ENCODE measurements at places on chromosomes 4 and X. TPM values are rescaled to one million over a fixed set of nuclear protein-coding genes. Genes with fewer than 3 reads are reported as not detected.

GRCh38 chr4:15906020-15906443 is 32.5 kb downstream of the FGFBP1 start:
- peak overlapping the region; percentile 43 for H3K27ac ChIP-seq
- H3K4me1 ChIP-seq = peaks cover 9% of the 10 kb centered on the region
- no peaks in the 10 kb centered on the region for H3K27me3 ChIP-seq
- H3K36me3 ChIP-seq = no peaks in the 10 kb centered on the region

Gene IQCM
- total RNA-seq = not detected

Gene CPE
- 4.6 TPM for total RNA-seq

Gene SSX3
- not detected for total RNA-seq

GRCh38 chr4:88962396-88962795 is 94.6 kb downstream of the FAM13A start:
- no peak overlapping the region for H3K4me3 ChIP-seq
- no peak overlapping the region for H3K27ac ChIP-seq
- no peak for DNase-seq
- no peaks in the 10 kb centered on the region for H3K27me3 ChIP-seq
- H3K4me1 ChIP-seq = peaks cover 3% of the 10 kb centered on the region

DNA sequence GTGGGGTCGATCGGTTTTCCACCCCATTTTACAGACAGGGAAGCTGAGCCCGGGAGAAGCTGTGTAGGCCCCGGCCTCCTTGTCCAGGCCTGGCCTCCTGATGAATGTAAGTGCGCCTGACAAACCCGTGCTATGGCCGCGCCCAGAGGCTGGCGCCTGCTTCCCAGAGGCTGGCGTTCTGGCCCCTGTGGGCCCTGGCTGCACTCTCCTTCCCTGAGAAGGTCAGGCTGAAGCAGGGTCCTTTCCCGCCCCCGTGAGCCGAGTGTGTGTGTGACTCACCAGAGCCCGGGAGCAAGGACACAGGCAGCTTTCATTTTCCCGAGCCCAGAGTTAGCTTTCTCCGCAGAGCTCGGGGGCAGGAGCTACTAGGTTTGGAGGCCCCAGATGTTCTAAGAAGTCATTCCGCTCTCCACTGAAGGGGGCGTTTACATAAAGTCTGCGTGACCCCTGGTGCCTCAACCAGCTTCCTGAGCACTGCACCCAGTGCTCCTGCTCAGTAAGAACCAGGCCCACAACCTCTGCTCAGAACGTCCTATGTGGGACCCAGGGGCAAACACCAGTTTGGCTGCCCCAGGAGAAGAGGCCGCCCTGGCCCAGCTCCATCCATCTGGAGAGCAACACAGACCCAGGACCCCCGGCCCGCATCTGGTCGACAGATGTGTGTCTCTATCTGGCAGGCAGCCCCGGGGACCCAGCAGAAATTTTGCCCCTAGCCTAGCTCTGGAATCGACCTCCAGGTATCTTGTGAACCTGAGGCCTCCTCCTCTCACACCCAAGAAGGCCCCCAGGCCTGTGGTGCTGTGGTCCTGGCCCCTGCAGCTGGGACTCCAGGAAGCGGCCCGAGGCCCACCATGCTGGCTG is 13.6 kb downstream of the UVSSA start:
- no peak overlapping the region for H3K27ac ChIP-seq
- H3K36me3 ChIP-seq = no peaks in the 10 kb centered on the region
- no peak for DNase-seq
- H3K27me3 ChIP-seq = no peaks in the 10 kb centered on the region
- no peak overlapping the region for H3K4me3 ChIP-seq

Gene ZCCHC18
- 0.95 TPM for total RNA-seq

Gene DDX53
- total RNA-seq = not detected

Gene CYLC1
- total RNA-seq = not detected

DNA sequence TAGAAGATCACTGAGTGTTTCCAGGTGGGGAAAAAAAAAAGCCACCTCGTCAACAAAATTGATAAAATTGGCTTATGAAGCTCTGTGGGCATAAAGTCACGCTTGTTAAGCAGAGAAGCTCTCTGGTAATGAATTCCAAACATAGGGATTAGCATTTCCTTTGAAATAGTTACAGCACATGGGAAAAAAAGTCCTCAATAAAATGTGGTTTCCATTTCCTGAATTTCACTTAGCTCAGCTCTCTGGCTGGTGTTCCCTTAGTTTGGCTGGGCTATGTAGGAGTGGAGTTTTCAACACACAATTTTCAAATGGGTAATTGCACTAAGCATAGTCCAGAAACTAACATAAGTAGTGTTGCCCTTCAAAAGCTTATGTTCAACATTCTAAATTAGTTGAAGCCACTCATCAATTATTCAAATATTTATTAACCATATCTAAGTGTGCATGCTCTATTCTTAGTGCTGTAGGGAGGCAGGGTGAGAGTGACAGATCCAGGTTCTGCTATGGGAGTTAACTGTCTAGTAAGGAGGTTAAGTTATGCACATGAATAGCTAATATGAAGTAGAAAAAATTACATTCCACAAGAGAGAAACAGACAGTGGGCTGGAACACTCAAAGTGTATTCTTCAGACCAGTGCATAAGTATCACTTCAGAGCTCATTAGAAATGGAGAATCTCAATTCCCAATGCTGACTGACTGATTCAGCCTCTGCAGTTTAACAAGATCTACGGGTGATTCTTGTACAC is 445.7 kb downstream of the SMARCA1 start:
- H3K27ac ChIP-seq = no peak overlapping the region
- H3K4me3 ChIP-seq = no peak overlapping the region
- H3K27me3 ChIP-seq = no peaks in the 10 kb centered on the region
- no peaks in the 10 kb centered on the region for H3K4me1 ChIP-seq
- DNase-seq = no peak

Gene SLC25A4
- total RNA-seq = 24.6 TPM

GRCh38 chr4:10080589-10081217 is 35.9 kb downstream of the WDR1 start:
- no peak overlapping the region for H3K27ac ChIP-seq
- peaks cover 7% of the 10 kb centered on the region for H3K36me3 ChIP-seq
- H3K4me3 ChIP-seq = no peak overlapping the region
- no peaks in the 10 kb centered on the region for H3K27me3 ChIP-seq
- DNase-seq = peak; percentile 14
- no peaks in the 10 kb centered on the region for H3K4me1 ChIP-seq

DNA sequence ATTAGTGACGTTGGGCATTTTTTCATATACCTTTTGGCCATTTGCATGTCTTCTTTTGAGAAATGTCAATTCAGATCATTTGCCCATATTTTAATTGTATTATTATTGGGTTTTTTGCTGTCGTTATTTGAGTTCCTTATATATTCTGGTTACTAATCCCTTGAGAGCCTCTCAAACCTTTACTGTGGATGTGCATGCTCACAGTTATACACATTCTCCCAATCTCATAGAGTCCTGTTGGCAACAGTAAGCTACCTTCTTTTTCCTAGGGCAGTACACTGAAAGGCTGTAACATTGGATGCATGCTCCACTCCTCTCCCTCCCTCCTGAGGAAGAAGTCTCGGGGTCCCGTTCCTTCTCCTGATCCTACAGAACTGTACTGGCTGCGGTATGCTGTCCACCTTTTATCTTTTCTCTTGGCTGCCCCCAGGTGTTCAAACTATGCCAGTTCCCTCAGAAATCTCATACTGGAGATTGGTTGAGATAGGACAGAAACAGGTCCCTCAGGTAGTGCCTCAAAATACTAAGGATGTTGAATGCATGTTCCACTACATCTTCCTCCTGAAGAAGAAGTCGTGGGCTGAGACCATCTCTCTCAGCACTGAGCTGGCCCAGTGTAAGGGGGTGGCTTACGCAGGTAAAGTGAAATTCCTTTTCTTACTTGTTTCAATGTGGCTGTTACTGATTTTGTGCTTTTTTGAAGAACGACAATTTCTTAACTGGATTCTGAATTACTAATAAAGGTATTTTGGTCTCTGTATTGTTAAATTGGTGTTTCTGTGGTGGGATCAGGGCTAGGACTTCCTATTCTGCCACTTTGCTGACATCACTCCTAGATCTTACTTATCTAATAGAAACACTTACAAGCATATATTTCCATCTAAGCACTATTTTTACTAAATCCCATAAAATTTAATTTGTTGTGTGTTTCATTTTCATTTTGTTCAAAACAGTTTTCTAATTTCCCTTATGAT is 145.4 kb upstream of the HUWE1 start:
- no peak overlapping the region for H3K27ac ChIP-seq
- peak; percentile 47 for DNase-seq
- no peaks in the 10 kb centered on the region for H3K27me3 ChIP-seq
- H3K4me3 ChIP-seq = no peak overlapping the region
